Activated CD8-positive, alpha-beta T cell treated with anti-CD3 and anti-CD28 coated beads for 36 hours (primary cell): ENCODE measurements at places on chromosomes 7 and 10.

DNA sequence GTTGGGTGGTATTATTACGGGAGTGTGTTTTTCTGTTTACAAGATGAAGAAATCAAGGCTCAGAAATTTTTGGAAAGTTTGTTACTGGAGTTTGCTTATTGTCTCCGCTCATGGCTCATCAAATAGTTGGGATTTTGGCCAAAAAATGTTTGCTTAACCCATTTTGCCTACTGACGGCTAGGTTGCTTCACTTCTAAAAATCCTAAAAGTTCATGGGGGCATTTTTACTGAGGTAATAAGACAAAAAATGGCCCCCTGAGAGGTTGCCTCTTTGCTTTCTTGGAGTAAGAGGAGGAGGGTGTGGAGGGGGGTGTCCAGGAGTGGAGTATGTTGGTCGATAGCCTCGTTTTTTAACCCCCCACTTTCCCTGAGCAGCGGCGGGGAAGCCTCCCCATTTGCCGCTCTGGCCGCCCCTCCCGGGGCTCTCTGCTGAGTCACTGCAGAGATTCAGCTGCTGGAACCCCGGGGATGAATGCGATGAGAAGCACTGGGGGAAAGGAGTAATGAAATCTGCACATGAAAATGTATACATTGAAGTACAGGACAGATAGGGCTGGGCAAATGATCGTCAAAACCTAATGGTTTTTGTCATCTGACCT, 1.5 kb downstream of the MEST start:
- peaks cover 3% of the 10 kb centered on the region for H3K36me3 ChIP-seq
- peaks cover 15% of the 10 kb centered on the region for H3K27me3 ChIP-seq
- no peak for DNase-seq
- H3K4me1 ChIP-seq: peaks cover 10% of the 10 kb centered on the region

DNA sequence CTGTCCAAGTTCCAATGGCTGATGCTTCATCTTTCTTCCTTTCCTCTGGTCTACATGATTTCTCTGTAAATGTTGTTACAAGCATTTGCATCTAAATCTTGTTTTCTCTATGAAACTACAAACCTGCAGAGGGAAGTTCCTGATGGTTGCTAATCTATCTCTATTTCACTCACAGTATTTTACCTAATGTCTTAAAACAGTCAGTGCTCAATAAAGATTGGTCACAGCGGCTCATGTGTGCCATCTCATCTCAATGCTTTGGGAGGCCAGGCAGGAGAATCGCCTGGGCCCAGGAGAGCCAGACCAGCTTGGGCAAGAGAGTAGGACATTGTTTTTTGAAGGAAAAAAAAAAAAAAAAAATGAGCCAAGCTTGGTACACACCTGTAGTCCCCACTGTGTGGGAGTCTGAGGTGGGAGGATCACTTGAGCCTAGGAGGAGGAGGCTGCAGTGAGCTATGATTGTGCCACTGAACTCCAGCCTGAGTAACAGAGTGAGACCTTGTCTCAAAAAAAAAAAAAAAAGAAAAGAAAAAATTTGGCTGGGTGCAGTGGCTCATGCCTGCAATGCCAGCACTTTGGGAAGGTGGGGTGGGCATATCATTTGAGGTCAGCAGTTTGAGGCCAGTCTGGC, 71.3 kb upstream of the ARMC3 start:
- H3K27me3 ChIP-seq: no peaks in the 10 kb centered on the region
- H3K36me3 ChIP-seq: no peaks in the 10 kb centered on the region
- no peak for DNase-seq
- no peak overlapping the region for H3K4me3 ChIP-seq

GRCh38 chr7:8831376-8831775, 398.0 kb downstream of the NXPH1 start:
- no peak for DNase-seq
- no peaks in the 10 kb centered on the region for H3K36me3 ChIP-seq
- H3K4me1 ChIP-seq: no peaks in the 10 kb centered on the region
- H3K27ac ChIP-seq: no peak overlapping the region
- no peaks in the 10 kb centered on the region for H3K27me3 ChIP-seq

DNA sequence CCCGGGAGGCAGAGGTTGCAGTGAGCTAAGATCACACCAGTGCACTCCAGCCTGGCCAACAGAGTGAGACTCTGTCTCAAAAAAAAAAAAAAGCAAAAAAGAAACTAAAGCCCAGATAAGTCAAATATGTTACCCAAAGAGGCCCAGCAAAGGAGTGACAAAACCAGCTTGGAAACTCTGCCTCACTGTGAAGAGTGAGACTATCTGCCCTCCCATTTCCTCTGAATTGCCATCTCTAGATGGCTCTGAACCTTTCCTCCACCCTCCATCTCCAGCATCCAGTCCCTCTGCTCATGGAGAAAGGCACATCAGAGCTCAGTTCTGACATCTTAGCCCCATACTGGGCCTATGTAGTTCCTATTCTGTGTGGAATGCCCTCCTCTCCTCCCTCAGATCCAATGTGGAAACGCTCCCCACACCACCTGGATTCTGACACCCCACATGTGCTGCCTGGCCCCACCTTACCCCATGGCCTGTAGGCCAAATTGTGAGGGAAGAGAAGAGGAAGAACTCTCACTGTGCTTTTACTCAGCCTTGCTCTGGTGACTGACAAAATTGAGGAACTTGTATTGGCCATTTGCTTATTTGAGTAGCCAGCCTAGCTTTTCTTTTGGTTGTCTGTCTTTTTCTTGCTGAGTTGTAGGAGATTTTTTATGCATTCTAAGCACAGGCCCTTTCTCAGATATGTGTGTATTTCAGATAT, 18.0 kb upstream of the NUDCD3 start:
- peaks cover 3% of the 10 kb centered on the region for H3K36me3 ChIP-seq
- H3K27ac ChIP-seq: peak overlapping the region; percentile 69
- peaks cover 5% of the 10 kb centered on the region for H3K27me3 ChIP-seq

- H3K27ac ChIP-seq: no peak overlapping the region
- H3K4me3 ChIP-seq: no peak overlapping the region
- DNase-seq: no peak
- peaks cover 20% of the 10 kb centered on the region for H3K36me3 ChIP-seq
Measured at GRCh38 chr10:983971-984655, 4.1 kb upstream of the GTPBP4 start.

DNA sequence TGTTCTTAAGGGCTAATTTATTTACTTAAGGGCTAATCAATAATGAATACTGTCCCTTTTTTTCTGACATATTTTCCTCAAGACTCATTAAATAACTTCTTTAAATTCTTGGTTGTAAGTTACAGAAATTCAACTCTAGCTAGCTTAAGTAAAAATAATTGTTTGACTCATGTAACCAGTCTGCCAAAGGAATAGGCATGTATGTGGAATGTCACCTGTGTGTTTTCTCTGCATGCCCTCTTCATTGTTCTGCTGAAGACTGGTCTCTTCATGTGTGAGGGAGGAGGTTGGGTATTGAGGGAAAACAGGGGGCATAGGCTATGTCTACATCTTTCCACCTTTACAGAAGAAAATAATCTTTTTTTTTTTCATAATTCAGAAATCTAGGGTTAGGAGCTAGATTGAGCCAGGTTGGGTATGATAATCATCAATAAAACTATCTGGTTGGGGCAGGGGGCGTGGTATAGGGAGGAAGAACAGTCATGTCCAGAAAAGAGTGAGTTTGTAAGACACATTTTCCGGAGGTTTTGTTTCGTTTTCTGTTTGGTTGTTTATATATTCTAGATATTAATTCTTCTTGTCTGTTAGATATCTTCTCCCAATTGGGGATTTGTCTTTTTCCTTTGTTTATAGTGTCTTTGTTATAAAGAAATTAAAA, 37.9 kb downstream of the EXOC4 start:
- H3K4me3 ChIP-seq: no peak overlapping the region
- no peaks in the 10 kb centered on the region for H3K27me3 ChIP-seq
- H3K4me1 ChIP-seq: peaks cover 4% of the 10 kb centered on the region
- DNase-seq: peak; percentile 19

GRCh38 chr7:96637522-96637921, 72.1 kb downstream of the SEM1 start:
- H3K27ac ChIP-seq: no peak overlapping the region
- H3K4me1 ChIP-seq: no peaks in the 10 kb centered on the region
- H3K27me3 ChIP-seq: no peaks in the 10 kb centered on the region
- DNase-seq: no peak

DNA sequence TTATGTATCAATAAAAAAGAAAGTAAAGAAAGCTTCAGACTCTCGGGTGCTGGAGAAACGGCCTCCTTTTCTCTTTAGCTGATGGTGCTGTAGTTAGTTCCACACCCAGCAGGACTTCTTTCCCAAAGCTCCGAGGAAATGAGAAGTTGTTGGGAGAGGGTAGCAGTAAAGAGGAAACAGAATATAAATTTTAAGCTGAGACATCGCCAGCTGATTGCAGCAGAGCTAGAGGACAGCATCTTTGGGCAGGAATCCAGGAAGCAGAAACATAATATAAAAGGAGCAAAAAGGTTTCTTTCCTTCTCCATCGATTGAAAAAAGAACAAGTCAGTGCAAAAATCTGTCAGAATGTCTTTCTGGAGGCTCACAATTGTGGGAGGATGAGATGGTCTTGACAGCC, 616.9 kb upstream of the FOXK1 start:
- no peaks in the 10 kb centered on the region for H3K36me3 ChIP-seq
- DNase-seq: no peak
- no peak overlapping the region for H3K4me3 ChIP-seq
- H3K27me3 ChIP-seq: peaks cover 2% of the 10 kb centered on the region
- H3K27ac ChIP-seq: no peak overlapping the region
- H3K4me1 ChIP-seq: peaks cover 9% of the 10 kb centered on the region

- peaks cover 87% of the 10 kb centered on the region for H3K27me3 ChIP-seq
- peak overlapping the region; percentile 8 for H3K4me3 ChIP-seq
- H3K27ac ChIP-seq: no peak overlapping the region
- no peaks in the 10 kb centered on the region for H3K36me3 ChIP-seq
- peaks cover 37% of the 10 kb centered on the region for H3K4me1 ChIP-seq
- DNase-seq: no peak
Measured at GRCh38 chr10:101222683-101223273, 6.5 kb downstream of the LBX1 start.

DNA sequence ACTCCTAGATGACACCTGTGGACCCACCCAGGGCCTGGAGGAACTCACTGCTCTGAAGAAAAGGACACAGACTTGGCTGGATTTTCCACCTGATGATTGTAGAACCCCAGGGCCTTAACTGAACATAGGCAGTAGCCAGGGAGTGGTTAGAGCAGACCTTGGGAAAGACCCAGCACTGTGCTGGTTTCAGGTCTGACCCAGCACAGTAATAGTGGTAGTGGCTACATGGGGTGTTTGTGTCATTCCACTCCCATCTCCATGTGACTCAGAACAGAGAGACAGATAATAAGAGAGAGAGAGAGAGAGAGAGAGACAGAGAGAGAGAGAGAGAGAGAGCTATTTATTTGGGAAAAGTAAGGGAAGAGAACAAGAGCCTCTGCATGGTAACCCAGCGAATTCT, 239.1 kb upstream of the MEOX2 start:
- H3K4me1 ChIP-seq: no peaks in the 10 kb centered on the region
- no peaks in the 10 kb centered on the region for H3K36me3 ChIP-seq
- no peak overlapping the region for H3K4me3 ChIP-seq
- H3K27me3 ChIP-seq: no peaks in the 10 kb centered on the region
- no peak overlapping the region for H3K27ac ChIP-seq
- DNase-seq: no peak

DNA sequence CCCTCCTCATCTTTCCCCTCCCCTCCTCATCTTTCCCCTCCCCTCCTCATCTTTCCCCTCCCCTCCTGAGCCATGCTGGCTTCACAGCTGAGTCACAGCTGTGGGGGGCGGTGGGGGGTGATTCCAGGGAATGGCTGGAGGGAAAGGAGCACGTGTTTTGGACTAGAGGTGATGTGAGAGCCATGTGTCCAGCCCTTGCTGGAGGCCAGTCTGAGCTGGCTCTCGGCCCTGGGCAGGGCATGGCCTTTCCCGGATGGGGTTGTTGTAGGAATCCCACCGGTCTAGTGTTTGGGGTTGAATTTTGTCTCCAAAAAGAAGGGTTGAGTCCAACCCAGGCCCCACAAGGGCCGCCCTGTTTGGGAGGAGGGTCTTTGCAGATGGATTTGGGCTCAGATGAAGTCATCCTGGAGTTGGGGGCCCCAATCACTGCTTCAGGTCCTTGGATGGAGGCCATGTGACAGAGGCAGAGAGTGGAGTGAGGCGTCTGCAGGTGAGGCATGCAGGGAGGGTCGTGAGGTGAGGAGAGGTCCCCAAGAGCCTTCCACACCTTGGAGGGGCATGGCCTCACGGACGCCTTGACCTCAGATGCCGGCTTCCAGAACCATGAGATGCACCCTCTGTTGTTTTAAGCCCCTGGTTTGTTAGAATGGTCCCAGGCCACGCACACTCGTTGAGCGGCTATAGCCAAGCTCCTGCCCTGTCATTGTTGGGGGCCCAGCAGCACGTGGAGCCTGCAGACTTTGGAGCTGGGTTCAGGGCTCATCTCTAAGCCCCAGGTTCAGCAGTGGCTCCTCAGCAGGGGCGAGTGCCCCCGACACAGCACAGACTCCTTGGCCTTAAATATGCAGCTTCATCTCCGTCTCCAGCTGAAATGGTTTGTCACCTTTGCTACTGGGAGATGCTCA, 101.6 kb downstream of the DNAJB6 start:
- no peak overlapping the region for H3K4me3 ChIP-seq
- no peak overlapping the region for H3K27ac ChIP-seq
- no peak for DNase-seq
- H3K4me1 ChIP-seq: peaks cover 3% of the 10 kb centered on the region
- H3K27me3 ChIP-seq: no peaks in the 10 kb centered on the region

- H3K4me3 ChIP-seq: no peak overlapping the region
- H3K4me1 ChIP-seq: peaks cover 5% of the 10 kb centered on the region
- H3K36me3 ChIP-seq: no peaks in the 10 kb centered on the region
- H3K27me3 ChIP-seq: peaks cover 29% of the 10 kb centered on the region
- H3K27ac ChIP-seq: no peak overlapping the region
Measured at GRCh38 chr7:522071-522950, 2.7 kb upstream of the PDGFA start.

GRCh38 chr7:129213828-129214227, 11.0 kb upstream of the AHCYL2 start:
- no peak overlapping the region for H3K4me3 ChIP-seq
- H3K27ac ChIP-seq: no peak overlapping the region
- H3K4me1 ChIP-seq: no peaks in the 10 kb centered on the region
- H3K36me3 ChIP-seq: no peaks in the 10 kb centered on the region
- DNase-seq: peak; percentile 44

DNA sequence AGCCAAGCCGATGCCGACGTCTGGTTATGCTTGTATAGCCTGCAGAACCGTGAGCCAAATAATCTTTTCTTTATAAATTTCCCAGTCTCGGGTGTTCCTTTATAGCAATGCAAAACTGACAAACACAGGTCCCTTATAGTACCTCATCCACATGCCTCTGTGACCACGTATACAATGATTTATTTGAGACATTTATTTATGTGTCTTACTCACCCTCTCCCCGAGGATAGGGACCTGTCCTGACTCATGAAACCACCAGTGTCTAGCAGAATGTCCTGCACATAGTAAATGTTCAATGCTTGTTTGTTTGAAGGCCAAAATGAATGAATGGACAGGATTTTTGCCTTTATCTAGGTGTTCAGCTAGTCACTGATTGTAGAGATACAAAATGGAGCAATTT, 147.9 kb upstream of the FZD8 start:
- H3K4me3 ChIP-seq: no peak overlapping the region
- H3K27me3 ChIP-seq: no peaks in the 10 kb centered on the region
- no peak overlapping the region for H3K27ac ChIP-seq
- H3K36me3 ChIP-seq: no peaks in the 10 kb centered on the region
- DNase-seq: no peak
- no peaks in the 10 kb centered on the region for H3K4me1 ChIP-seq

- no peak overlapping the region for H3K4me3 ChIP-seq
- peaks cover 13% of the 10 kb centered on the region for H3K4me1 ChIP-seq
- no peak overlapping the region for H3K27ac ChIP-seq
- no peak for DNase-seq
- H3K36me3 ChIP-seq: no peaks in the 10 kb centered on the region
- no peaks in the 10 kb centered on the region for H3K27me3 ChIP-seq
Measured at GRCh38 chr10:62742536-62743061, 61.9 kb upstream of the ADO start.

- H3K36me3 ChIP-seq: no peaks in the 10 kb centered on the region
Measured at GRCh38 chr7:105580022-105580740, 1.1 kb downstream of the EFCAB10 start.
